PC-9 (cell line): ENCODE measurements at places on chromosomes 2 and 18. TPM values are rescaled to one million over a fixed set of nuclear protein-coding genes. Genes with fewer than 3 reads are reported as not detected.
A peak's percentile ranks its signal among the peaks of the same experiment; 100 is the strongest.

HOXD8 gene
- 0.39 and 0.50 TPM in 2 replicates for total RNA-seq

GMPPA gene
- 44.7 and 57.2 TPM in 2 replicates for total RNA-seq

EMILIN2 gene
- total RNA-seq = 0.07 TPM in 1 of 2 replicates, not detected in the other

MLPH gene
- 237 and 283 TPM in 2 replicates for total RNA-seq

ASXL3 gene
- total RNA-seq = not detected in 2 replicates

BOLA3 gene
- total RNA-seq = 28.2 and 30.4 TPM in 2 replicates

IL36A gene
- not detected in 2 replicates for total RNA-seq

LRATD1 gene
- 3.8 TPM in 2 replicates for total RNA-seq

ZNF385B gene
- 2.8 and 4.1 TPM in 2 replicates for total RNA-seq

UGT1A9 gene
- total RNA-seq = not detected in 2 replicates

SPAST gene
- total RNA-seq = 17.2 and 19.2 TPM in 2 replicates

GLI2 gene
- total RNA-seq = 11.6 and 14.6 TPM in 2 replicates

DYNAP gene
- total RNA-seq = not detected in 2 replicates

TNFRSF11A gene
- total RNA-seq = 6.3 and 6.7 TPM in 2 replicates

- H3K4me1 ChIP-seq = no peaks in the 10 kb centered on the region
- no peaks in the 10 kb centered on the region for H3K27me3 ChIP-seq
- H3K36me3 ChIP-seq = peaks cover 18% of the 10 kb centered on the region
- H3K4me3 ChIP-seq = no peak overlapping the region
- no peak overlapping the region for H3K27ac ChIP-seq
- no peak for DNase-seq
Measured at GRCh38 chr2:58195662-58196061, 45.5 kb downstream of the FANCL start.

DNA sequence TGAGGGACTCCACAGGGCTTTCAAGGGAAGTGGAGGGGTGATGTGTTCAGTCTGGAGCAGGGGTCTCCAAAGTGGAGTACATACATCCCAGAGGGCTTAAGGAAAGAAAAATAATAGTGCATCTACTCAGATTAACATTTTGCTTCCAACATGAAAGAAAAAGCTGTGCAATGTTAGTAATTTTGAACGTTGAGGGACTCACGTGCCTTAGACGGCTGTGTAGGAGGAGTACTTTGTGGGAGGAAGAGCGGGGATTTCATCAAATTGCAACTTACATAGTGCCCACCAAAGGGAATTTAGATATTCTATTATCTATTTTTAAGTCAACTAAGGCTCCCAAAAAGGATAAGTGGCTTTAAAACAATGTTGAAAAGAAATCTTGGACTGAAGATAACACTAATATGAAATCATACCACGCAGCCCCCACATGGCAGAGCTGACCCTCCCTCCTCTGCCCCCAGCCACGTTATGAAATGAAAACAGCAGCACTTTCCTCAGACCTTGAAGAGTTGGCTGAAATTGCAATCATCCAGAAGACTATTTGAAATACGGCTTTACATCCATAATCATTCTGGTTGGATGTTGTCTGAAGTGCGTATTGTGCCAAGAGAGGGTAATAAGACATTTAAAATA, 42.9 kb downstream of the MEX3C start:
- H3K27ac ChIP-seq = no peak overlapping the region
- H3K4me1 ChIP-seq = peaks cover 13% of the 10 kb centered on the region
- no peak overlapping the region for H3K4me3 ChIP-seq
- no peak for DNase-seq

DNA sequence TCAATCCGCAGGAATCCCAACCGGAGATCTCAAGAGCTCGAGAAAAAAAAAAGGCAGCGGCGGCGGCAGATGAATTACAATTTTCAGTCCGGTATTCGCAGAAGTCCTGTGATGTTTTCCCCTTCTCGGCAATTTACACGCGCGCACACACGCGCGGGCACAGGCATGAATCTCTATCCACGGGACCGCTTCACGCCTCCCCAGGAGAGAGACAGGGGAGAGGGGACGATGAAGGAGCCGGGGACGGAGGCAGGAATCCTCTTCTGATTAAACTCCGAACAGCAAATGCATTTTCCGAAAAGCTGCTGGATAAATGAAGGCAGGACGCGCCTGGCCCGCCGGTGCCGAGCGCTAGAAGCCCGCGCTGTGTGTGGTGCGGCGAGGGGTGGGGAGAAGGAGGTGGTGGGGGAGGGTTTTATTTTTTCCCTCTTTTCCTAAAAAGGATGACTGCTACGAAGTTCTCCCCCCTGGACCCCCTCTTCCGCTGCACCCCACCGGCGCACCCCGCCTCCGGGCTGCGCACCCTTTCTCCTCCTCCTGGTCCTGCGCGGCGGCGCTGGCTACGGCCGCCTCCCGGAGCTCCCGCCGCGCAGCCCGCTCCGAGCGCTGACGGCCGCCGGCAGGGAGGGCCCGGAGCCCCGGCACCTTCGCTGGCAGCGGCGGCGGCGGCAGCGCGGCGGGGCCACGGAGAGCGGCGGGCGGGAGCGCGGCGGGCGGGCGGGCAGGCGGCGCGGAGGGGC, at the start of gene BCL2:
BCL2 (minus strand) TSS at position 387 of the 740 bp plus-strand sequence.
- peaks cover 18% of the 10 kb centered on the region; the same call in 1 of the 2 replicates for H3K4me1 ChIP-seq
- peak within 1 kb of the TSS; percentile 87 for H3K4me3 ChIP-seq
- H3K27me3 ChIP-seq = no peaks in the 10 kb centered on the region

- H3K4me3 ChIP-seq = no peak overlapping the region
- H3K27me3 ChIP-seq = no peaks in the 10 kb centered on the region
- no peaks in the 10 kb centered on the region for H3K4me1 ChIP-seq
- H3K27ac ChIP-seq = no peak overlapping the region
Measured at GRCh38 chr2:147133286-147133908, 711.4 kb upstream of the ACVR2A start.

- no peak for DNase-seq
- peaks cover 82% of the 10 kb centered on the region for H3K27me3 ChIP-seq
Measured at GRCh38 chr2:99695130-99695943, 205.5 kb upstream of the REV1 start.

DNA sequence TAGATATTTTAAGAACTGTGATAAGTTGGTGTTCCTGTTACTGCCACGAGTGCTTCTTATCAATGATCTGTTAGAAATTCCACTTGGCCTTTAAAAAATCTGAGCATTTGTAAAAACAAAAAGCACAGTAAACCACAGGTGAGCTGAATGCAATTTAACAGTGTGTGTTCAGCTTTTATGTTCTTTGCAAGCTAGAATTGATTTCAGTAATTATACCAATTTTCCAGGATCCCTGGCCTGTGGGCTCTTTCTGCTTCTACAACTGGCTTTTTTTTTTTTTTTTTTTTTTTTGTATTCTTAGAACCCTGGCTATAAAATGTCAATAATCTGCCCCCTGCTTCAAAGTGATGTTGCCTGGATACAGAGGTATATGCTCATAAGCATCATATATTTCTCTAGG, 548.5 kb upstream of the SLC8A1 start:
- no peak overlapping the region for H3K27ac ChIP-seq
- H3K4me3 ChIP-seq = no peak overlapping the region
- no peak for DNase-seq
- no peaks in the 10 kb centered on the region for H3K4me1 ChIP-seq

GRCh38 chr2:217316743-217317142, 456.9 kb upstream of the TNP1 start:
- H3K27me3 ChIP-seq = no peaks in the 10 kb centered on the region
- no peak overlapping the region for H3K27ac ChIP-seq
- H3K36me3 ChIP-seq = no peaks in the 10 kb centered on the region
- H3K4me1 ChIP-seq = peaks cover 17% of the 10 kb centered on the region
- H3K4me3 ChIP-seq = no peak overlapping the region

DNA sequence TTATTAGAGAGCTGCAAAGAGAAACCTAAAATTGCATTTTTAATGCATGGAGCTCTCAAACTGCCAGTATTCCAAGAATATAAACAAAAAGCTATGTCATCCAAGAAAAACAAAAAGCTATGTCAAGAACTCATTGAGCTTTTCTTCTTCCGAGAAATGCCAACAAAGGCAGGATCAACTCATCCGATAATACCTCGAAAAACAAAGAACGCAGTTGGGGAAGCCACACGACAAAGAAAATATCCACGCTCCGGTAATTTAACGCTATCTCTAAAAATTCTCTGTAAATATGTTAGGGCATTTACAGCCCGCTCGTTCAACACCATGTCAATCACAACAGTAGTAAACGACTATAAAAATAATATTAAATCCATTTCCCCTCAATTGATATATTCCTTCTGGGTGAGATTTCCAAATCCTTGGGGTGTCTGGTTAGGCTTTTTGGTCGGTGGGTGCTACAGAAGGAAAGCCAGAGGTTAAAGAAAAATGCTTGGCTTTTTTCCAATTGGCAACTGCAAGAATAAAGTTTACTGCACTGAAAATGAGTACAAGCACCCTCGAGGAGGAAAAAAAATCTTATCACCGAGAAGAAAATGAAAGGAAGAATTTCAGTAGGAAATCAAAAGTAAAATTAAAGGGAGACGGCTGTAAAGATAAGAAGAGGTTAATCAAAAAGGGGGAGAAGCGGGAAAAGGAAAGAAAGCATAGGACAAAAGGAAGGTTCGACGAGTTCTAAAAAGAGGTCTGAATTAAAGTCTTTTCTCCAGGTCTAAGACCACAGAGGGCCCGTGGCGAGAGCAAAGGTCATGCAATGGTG, 856 bp downstream of the TIA1 start:
- peak overlapping the region; percentile 96 for H3K27ac ChIP-seq
- no peak for DNase-seq
- H3K27me3 ChIP-seq = no peaks in the 10 kb centered on the region
- H3K36me3 ChIP-seq = peaks cover 4% of the 10 kb centered on the region; the same call in 1 of the 2 replicates

GRCh38 chr2:11938196-11938595, 191.8 kb downstream of the LPIN1 start:
- no peaks in the 10 kb centered on the region for H3K4me1 ChIP-seq
- no peak overlapping the region for H3K27ac ChIP-seq
- no peak for DNase-seq
